ENCODE measurements at places on chromosomes 4 and X. TPM values are rescaled to one million over a fixed set of nuclear protein-coding genes. Genes with fewer than 3 reads are reported as not detected.

RBMXL3 gene
- not detected for total RNA-seq

ANXA10 gene
- 0.17 TPM for total RNA-seq

DGAT2L6 gene
- not detected for total RNA-seq

COL25A1 gene
- under 0.01 TPM for total RNA-seq

TMSB15C gene
- 2.6 TPM for total RNA-seq

MTTP gene
- total RNA-seq: 0.26 TPM

CORIN gene
- under 0.01 TPM for total RNA-seq

- no peak for DNase-seq
Observed at GRCh38 chrX:94830717-94831116, 1156.7 kb downstream of the FAM133A start.

DNA sequence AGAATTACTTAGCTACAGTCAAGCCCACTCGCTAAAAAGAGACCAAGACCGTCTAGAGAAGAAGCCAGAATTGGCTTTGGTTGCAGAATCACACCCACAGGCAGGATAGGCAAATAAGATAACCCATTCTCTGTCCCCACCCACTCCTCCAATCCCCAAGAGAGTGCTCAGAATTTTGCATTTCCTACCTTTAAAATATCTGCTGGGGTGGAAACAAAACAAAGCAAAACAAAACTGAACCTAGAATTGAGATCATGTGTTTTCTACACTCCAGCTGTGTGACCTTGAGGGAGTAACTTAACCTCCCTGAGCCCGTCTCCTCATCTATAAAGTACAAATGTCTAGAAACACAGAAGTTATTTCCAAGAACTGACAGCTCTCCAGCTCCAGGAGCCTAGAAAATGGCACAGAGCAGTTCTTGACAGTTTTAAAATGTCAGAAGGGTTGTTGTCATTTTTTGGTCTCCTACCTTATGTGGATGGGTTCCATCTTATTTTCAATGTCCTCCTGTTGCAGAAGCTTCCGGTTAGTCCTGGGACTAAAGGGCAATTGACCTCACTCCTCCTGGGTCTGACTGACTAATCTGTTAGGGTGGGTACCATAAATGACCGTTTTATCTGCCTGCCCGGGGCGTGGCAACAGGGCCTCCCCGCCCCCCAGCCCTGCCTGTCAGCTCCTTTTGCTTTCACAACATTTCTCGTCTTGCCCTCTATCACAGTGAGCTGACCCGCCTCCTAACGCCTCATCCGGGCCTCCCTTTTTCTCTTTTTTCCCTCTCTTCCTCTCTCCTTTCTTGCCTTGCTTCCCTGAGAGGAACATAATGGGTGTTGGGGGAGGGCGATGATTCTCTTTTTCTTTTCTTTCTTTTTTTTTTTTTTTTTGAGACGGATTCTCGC, 114.0 kb downstream of the RBM47 start:
- DNase-seq: no peak

DNA sequence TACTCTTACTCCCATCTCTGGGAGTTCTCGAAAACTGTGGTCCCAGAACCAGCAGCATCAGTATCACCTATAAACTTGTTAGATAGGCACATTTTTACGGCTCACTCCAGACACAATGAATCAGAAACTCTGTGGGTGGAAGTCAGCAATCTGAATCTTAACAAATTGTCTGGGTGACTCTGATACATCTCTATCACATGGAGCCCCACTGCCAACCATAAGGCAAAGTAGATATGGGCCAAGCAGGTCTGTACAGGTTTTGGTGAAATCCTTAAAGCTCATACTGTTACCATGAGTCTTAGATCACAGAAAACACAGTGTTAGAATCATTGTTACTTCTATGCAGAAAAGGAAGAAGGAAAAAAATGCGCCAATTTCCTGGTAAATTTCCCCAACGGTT, 122.5 kb upstream of the HCCS start:
- no peak for DNase-seq

GRCh38 chrX:53086464-53086863, 4.3 kb downstream of the TSPYL2 start:
- DNase-seq: no peak

DNA sequence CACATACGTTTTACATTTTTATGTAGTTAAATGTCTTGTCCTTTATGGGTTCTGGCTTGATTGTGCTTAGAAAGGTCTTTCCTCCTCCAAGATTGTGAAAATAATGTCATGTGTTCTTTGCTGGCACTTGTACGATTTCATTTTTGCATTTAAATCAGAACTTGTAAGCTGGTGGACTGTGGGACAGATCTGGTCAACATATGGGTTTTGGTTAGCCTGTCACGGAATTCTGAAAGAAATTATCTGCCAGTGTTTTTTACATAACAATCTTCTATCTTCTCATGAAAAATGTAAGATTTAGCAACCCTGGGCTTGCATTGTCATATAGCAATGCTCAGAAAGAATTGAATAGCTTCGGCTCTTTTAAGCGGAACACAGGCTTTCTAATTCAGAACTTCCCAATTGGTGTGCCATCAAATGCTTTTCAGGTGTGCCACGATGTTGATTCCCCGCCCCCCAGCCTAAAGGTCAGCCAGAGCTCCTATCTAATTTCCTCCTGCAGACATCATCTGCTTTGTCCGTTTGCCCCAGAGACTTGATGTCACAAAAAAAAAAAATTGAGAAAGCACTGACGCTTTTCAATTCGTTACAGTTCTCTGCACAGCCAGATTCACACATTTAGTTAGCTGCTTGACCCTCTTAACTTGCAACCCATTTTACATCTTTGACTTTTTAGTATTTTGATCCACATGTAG, 16.2 kb downstream of the AFF1 start:
- no peak for DNase-seq

- DNase-seq: peak; percentile 74
Observed at GRCh38 chrX:74382613-74383012, 38.7 kb upstream of the SLC16A2 start.

DNA sequence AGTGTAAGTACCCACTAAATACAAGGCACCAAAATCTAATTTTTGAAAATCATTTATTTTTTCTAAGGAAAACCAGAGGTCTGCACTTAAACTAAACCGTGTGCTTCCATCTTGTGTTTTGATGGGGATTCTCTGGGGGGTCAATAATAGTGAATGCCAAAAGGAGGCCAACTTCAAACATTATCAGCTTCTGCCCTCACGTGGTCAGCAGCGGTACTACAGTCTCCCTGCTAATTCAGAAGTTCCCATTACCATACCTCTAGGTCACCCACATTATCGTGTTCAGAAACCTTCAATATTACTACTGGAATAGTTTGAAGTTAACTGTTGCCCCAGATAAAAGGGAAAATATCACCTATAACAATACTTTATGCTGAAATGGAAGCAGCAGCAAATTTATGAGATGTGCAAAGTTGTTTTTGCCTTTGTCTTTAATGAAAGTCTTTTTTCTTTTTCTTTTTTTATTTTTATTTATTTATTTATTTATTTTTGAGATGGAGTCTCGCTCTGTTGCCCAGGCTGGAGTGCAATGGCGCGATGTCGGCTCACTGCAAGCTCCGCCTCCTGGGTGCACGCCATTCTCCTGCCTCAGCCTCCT, 17.3 kb downstream of the CTPS2 start:
- DNase-seq: peak; percentile 59

GRCh38 chrX:78168065-78168464, 28.6 kb upstream of the TAF9B start:
- no peak for DNase-seq

GRCh38 chr4:27087306-27088045, 226.8 kb downstream of the STIM2 start:
- no peak for DNase-seq

GRCh38 chr4:142110136-142110535, 473.8 kb downstream of the IL15 start:
- DNase-seq: no peak

DNA sequence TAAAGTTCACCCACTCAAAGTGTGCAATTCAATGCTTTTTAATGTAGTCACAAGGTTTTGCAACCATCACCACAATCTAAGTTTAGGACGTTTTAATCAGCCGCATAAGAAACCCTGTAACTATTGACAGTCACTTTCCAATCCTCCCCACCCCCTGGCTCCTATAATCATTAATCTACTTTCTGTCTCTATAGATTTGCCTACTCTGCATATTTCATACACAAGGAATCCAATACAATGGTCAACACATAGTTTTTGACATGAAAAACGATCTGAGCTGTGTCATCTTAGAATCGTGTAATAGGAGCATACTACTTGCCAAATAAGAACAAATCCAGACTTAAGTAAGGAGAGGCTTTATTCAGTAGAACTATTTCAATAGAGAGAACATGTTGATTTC, 47.6 kb downstream of the ANXA3 start:
- no peak for DNase-seq

GRCh38 chrX:78708816-78709215, 38.7 kb upstream of the LPAR4 start:
- DNase-seq: no peak

DNA sequence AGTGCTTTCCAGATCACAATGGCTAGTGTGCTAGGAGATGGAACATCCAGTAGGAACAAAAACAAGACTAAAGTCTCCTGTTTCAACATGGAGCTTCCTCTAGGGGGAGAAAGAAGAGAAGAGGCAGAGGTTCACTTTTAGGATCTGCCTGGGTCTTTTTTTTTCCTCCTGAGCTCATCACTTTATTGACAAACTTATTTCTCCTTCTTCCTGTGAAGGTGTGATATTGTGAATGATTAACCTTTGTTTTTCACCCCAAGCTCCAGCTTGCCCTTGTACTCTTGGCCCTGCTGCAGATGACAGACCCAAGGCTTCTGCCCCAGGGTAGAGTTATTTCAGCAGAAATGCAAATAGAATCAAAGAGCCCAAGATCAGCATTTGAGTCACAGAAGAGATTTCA, 13.5 kb downstream of the PAGE4 start:
- no peak for DNase-seq

DNA sequence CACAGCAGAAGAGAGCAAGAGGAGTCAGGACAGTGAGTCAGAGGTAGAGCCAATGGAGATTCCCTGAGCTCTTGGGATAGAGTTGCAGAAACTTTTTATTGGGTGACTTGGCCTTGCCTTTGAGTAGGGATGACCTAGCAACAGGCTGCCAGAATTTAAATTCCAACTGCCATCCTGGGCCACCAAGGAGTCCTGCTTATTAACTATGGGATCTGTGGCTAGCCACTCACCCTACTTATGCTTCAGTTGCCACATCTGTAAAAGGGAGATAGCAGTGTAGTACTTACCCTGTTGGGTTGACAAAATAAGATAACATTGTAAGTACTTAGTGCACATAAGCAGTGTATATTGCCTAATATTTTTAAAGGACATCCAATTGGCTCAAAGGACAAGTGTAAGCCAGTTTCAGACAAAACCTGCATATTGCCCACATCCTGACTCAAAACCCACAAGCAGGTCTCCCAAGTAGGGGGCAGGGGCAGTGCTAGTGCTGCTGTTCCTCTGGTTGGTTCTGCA, 43.5 kb upstream of the TMEM164 start:
- no peak for DNase-seq

- no peak for DNase-seq
Observed at GRCh38 chr4:183522821-183523220, 18.0 kb downstream of the ING2 start.

GRCh38 chrX:114962209-114962608, 55.2 kb downstream of the IL13RA2 start:
- no peak for DNase-seq

Measured in fibroblast of lung (primary cell).